ENCODE measurements at places on chromosomes 16 and 17.

DNA sequence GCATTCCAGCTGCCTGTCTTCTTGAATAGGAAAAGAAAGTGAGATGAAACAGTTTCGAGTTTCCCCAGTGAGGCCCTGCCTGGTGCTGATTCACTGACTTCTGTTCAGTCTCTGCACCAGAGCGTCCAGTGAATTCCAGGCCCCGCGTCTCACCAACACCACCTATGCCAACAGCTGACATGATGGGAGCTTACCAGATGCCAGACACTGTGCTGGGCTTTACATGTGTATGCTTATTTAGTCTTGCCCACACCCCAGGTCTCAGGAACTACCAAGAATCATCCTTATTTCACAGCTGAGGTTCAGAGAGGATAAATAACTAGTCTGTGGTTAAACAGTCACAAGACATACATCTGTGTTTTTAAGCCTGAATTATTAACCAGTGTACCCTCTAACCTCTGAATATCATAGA lies 29.1 kb upstream of the IRX6 start:
- no peak for DNase-seq

GRCh38 chr17:76981545-76982295 lies 113.5 kb downstream of the MGAT5B start:
- no peak for DNase-seq

DNA sequence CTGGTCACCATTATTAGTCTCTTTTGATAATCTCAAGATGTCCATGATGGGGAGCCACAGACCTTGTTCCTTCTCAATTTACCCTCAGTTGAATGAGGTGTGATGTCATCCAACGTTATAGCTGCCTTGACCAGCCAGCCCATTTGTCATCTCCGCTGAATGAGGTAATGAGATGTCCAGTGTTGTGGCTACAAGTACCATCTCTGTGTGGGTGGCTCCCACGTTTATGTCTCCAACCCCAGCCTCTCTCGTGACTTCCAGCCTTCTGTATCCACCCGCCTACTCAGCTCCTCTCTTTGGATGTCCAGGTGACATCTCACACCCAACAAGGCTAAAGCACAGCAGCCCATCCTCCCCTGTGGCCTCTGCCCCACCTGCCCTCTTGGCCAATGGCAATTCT lies 18.2 kb downstream of the DNAH17 start:
- DNase-seq = no peak

DNA sequence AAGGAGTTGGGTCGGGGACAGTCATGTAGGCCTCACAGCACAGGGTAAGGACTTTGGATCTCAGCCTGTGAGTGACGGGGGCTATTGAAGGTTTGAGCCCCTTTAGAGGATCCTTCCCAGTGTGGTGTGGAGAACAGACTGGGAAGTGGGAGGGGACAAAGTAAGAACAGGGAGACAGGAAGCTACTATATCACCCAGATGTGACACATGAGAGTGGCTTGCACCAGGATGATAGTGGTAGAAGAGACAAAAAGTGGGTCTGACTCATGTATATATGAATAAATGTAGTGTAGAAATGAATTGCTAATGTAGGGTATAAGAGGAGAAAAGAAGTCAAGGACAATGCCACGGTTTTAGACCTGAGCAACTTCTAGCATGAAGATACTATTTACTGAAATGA lies 4.5 kb downstream of the NUP93 start:
- DNase-seq = no peak

DNA sequence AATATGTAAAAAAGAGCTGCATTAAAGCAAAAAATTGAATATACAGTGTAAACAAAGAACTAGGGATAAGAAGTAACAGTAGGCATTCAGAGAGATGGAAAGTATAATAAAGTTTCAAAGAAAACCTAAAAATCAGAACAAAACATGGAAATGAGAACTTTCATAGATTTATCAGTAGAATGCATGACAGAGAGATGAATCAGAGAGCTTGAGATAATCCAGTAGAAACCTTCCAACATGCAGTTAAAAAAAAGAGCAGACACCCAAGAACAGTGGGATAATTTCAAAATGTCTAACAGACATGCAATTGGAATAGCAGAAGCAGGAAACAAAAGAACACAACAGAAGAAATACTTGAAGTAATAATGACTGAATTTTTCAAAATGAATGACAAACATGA lies 1384.2 kb downstream of the CDH11 start:
- no peak for DNase-seq

GRCh38 chr17:9842057-9842758 lies 16.5 kb downstream of the GLP2R start:
- DNase-seq = no peak

GRCh38 chr17:47304186-47304585 lies 19.6 kb upstream of the EFCAB13 start:
- DNase-seq = no peak

DNA sequence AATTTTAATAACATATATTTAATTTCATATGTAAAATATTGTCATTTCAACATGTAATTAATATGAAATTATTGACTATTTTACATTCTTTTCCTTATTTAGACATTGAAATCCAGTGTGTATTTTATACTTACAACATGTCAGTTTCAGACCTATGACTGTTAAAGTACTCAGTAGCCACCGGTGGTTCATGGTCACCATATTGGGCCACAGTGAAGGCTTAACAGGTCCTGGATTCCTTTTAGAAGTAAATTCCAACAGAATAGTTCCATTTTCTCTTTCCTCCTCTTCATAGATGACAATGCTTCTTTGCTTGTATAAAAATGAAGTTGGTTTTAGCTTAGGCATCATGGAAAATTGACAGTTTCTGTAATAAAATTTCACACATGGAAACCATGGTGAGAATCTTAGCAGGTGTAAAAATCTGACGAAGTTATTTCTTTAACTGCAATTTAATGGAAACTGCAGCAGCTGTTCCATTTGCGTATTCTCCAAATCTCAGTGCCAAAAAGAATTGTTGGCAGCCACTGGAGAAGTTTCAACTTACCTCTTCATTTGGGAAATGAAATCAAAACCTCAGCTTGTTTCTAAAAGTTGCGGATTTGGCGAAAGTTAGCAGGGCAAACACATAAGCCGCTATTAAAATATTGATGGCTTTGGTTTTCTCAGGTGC lies 231.1 kb downstream of the CDH13 start:
- no peak for DNase-seq
